Right hindlimb (tissue), 1 donor: ENCODE measurements at places on chromosomes 5 and 9.

DNA sequence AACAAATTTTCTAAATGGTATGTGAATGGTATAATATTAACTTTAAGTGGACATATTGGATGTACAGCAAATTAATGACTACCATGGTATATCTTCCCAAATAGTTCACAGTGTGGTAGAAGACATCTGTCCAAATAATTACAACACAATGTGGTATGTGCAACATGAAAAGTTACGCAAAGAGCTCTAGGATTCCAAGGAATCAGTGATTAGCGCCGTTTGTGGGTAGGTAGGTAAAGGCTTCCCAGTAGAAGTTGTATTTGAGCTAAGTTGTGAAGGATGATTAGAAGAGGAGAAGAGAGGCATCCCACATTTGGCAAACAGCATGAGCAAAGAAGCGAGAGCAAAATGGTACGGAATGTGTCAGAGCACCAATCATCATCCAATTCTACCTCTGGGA lies 14.3 kb upstream of the KLF9 start:
- DNase-seq = no peak

GRCh38 chr5:56494300-56494731 lies 261.2 kb upstream of the ANKRD55 start:
- DNase-seq = peak; percentile 42

DNA sequence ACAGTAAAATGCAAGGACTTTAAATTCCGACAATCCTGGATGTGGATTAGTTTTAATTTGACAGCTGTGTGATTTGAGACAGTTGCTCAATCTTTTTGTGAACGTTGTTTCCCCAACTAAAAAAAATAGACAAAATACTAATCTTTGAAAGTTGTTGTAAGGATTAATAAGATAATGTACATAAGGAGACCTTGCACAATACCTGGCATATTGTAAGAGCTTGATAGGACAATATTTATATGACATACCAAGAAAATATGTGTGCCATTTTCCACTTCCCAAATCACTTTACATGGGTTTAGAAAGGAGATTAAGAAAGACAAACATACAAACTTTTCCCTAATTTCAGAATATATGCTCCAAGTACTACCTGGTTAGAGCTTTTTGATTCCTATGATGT lies 25.3 kb downstream of the ARRDC3 start:
- DNase-seq = no peak

GRCh38 chr9:94692601-94693000 lies 33.9 kb upstream of the AOPEP start:
- DNase-seq = no peak

GRCh38 chr5:39076757-39077728 lies 2.8 kb upstream of the RICTOR start:
- DNase-seq = no peak

DNA sequence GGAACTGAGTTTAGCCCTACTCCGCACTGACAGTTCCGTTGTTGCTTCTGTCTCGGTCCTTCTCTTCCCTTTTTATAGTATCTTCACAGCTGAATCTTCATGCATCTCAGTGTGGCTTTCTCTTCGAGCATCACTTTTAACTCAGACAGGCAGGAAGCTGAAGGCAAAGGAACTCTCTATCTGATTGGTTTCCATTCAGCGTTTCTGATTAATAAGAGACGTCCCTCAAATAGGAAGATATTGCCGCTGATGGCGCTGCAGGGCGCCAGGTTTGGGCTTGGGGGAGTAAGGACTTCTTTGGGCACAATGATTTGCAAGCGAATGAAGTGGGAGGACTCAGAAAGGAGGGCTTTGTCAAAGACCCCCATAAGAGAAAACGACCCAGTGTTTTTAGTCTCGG lies at the start of gene CDH9:
TSS of gene CDH9 (minus strand) at position 111 of the 400 bp plus-strand sequence. CDS start 50,253 bp downstream, outside the sequence.
- no peak for DNase-seq
